ENCODE measurements at places on chromosomes 11 and 22.
A peak's percentile ranks its signal among the peaks of the same experiment; 100 is the strongest.

DNA sequence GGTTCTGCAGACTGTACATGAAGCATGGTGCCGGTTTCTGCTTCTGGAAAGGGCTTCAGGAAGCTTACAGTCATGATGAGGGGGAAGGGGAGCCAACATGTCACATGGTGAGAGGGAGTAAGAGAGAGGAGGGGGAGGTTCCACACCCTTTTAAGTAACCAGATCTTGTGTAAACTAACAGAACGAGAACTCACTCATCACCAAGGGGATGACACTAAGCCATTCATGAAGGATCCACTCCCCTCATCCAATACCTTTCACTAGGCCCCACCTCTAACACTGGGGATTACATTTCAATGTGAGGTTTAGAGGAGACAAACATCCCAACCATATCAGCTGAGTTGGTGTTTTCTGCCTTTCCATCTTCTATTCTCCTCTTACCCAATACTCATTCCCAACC is 83.5 kb downstream of the BDNF start:
- DNase-seq = no peak

DNA sequence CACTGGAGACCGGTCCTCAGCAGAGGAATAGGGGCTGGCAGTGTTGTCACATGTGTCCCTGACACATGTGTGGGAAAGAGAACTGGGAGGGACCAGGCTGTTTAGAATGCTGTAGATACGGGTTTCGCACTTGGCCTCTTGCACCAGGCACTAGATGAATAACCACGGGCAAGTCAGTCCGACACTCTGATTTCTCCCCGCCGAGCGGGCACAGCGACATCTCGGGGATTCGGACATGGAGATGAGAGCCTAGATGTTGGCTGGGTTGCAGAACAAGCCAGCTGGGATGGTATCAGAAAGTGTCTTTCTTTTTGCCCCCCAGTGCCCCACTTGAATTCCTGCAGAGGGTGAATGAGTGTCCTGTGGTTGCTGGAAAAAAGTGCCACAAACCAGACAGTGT is 115.9 kb upstream of the SLC22A12 start:
- no peak for DNase-seq

- DNase-seq = no peak
These were observed 83.5 kb upstream of the NARS2 start for GRCh38 chr11:78657968-78658839.

GRCh38 chr22:42344361-42344905 is 74.0 kb upstream of the TCF20 start:
- DNase-seq = no peak

GRCh38 chr11:5690736-5691135 is 1.1 kb downstream of the TRIM22 start:
- DNase-seq = peak; percentile 15

DNA sequence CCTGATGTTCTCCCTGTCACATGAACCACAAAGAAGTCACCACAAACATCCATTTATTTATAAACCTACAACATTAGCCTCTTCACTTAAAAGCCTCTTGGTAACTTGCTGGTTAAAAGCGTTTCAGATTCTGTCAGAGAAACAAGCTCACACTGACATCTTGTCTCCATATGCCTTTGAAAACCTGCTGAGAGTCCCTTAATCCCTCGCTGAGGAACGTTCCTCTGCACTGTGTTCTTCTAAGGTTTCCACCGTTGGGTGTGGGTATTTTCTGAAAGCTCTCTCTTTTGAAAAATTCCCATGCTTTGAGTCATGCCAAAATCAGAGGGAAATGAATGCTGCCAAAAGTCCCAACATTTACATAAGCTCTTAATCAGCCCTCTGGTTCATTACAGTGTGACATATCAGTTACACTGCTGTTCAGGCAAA is 149.8 kb downstream of the CCDC34 start:
- DNase-seq = no peak

DNA sequence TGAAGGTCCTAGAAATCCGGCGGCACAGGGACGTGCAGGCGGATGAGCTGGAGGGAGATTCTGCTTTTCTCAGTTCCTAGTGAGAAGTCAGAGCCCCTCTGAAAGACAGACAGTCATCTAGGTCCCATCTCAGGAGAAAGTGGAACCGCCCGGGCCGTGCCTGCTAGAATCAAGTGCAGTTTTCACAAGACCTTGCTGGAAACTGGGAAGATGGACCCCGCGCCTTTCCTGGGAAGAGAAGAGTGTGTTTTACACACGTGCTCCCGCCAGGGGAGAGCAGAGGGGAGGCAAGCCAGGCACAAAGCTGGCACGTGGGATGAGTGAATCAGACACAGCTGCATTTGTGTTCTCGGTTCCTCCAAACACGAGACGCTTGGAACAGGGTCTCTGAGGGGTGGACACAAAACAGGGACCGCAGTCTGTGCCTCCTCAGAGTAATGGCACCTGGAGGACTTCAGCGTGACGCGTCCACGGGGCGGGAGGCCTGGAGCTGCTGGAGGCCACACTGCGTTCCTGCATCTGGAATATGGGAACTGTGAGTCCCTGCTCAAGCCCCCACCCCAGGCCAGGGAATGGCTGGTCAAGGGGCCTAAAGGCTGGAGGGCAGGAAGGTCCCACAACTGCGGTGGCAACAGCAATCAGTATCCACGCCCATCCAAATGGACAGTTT is 218.3 kb downstream of the BRD1 start:
- no peak for DNase-seq

- peak; percentile 100 for DNase-seq
These were observed 115.6 kb downstream of the SLC1A2 start for GRCh38 chr11:35303596-35304385.

DNA sequence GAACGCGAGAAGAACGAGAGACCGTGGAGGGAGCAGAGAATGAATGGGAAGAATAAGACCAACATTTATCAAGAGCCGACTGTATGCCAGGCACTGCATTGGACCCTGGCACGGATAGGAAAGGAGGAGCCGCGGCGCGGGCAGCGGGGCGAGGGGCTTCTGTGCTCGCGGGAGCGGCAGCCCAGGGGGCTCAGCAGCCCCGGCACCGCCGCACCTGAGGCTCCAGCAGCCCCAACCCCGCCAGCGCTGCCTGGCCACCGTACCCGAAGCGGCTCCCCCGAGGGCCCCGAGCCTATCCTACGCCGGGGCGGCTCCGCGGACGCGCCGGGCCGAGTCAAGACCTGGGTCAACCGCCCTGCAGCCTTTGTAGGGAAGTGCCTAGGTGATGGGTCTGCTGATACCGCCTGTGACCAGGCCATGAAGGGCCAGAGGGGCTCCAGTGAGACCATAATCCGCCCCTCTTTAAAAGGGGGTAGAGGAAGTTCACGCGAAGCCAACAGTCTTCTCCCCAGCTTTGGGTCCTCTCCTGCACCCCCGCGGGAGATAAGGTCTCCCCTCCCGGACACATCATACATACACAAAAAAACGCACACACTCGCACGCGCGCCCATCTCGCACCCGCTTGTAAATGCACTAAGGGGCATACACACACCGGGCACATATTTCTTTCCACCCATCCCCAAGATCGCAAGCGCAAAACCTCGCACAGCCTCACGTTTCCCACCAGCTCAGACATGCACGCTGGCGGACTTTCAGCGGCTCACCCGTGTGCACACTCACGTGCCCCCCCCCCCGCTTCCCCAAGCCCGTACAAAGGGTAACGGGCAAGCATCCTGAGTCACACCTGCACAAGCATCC is 935 bp upstream of the RTN4RL2 start:
- DNase-seq = no peak

Measured in inflammatory macrophage treated with lipopolysaccharide for 1 hour (primary cell).